Aorta (tissue), 5 donors: ENCODE measurements at places on chromosomes 11 and 22. TPM values are rescaled to one million over a fixed set of nuclear protein-coding genes. Genes with fewer than 3 reads are reported as not detected.

Gene SLC43A3
- 97.8 TPM for total RNA-seq

Gene BCR
- total RNA-seq = 120 TPM

Gene VWA5A
- 56.7 TPM for total RNA-seq

Gene BAIAP2L2
- 0.48 TPM for total RNA-seq

Gene SART1
- 50.9 TPM for total RNA-seq

Gene LMO1
- total RNA-seq = not detected

Gene APOA4
- total RNA-seq = not detected

Gene MMP8
- 0.60 TPM for total RNA-seq

Gene DESI1
- total RNA-seq = 21.1 TPM

Gene SCARF2
- total RNA-seq = 34.3 TPM

Gene OMP
- total RNA-seq = not detected

Gene LRRC75B
- total RNA-seq = 4.6 TPM

Gene SLCO2B1
- total RNA-seq = 82.4 TPM
